CD4-positive, alpha-beta T cell treated with Interleukin-12 subunit alpha and Interleukin-12 subunit beta, for 1 hour (primary cell): ENCODE measurements at places on chromosomes 2 and 18.

- DNase-seq: no peak
Measured at GRCh38 chr18:48786455-48787202, 164.1 kb downstream of the SMAD7 start.

GRCh38 chr18:11148680-11149440, 509 bp downstream of the PIEZO2 start:
- no peak for DNase-seq

DNA sequence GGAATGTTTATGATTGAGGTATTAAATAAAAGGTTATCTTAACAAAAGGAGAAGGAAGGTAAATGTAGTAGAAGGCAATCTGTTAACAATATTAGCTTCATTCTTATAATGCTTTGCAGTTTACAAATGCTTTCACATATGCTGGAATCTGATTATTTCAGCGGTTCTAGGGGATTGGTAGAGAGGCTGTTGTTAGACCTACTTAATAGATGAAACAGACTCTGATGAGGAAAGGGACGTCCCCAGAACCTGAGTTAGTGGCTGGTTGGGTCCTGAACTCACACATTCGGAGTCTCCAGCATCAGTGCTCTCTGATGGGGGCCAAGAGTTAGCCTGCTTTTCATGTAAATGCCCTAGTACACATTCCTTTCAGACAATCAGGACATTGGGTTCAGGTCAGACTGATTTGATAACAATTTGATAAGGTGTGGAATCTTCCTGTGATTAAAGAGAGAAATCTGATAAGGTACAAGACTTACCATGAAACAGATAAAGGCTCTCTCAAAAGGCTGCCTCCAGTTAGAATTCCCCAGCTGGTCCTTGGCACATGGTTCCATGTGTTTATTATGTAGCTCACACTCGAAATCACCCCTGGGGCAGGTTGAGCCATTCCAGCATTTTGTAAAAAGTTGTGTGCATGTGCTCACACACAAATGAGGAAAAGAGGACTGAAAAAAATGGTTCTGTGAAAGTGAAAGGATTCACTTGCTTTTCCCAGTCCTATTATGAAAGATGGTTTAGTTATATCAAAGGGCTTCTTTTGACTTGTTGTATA, 103.1 kb downstream of the GPD2 start:
- no peak for DNase-seq

DNA sequence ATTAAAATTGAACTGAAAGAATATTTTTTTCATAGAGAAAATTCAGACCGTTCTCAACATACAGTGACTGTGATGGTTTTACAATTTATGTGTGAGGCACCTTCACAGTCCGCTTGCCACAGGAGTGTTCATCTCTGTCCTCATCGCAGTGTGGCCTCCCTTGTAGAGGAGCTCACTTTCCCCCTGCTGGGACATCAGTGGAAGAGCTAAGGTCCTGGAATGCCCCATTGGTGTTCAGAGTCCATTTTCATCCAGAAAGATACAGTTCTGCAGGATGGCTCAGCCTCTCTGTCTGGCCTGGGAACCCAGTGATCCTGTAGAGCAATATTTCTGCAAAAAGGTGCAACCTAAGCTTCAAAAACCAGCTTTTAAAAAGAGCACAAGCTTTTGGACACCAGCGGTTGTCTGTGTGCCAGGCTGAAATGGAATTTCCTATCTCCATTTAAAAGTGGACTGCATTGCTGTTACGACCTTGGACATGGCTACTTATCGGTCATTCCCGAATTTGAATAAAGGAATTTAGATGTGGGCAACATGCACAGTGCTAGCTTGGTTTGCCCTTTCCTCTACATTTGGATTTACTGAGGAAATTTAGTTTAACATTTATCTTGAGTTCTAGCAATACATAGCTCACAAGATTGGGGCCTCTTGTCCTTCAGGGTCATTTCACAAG, 26.7 kb upstream of the FAM237A start:
- no peak for DNase-seq

- no peak for DNase-seq
Measured at GRCh38 chr2:215082446-215082845, 56.0 kb downstream of the ABCA12 start.

DNA sequence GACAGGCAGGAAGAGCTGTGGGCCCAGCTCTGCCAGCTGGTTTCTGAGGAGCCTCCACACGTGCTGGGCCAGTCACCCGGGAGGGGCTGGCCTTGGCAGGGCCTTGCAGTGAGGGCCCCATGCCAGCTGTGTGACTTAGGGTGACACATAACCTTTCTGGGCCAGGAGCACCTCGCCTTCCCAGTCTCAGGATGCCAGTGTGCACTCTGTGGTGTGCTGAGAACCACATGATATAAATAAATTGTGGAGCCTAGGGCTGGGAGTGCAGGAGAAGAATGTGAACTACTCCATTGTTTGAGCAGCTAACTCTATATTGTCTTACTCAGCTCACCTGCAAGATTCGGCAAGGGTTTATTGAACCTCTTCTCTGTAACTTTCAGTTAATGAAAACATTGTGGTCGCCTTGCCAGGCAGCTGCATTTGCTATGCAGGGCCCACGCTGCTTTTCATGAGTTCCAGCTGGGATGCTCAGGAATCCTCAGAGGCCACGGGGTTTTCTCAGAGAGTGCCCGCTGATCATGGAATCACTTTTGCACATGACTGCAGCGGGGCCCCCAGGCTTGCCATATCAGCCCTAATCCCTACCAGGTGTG, 222.3 kb downstream of the SH3RF3 start:
- no peak for DNase-seq
